Pulmonary artery endothelial cell (primary cell): ENCODE measurements at places on chromosomes 7 and 10. TPM values are rescaled to one million over a fixed set of nuclear protein-coding genes. Genes with fewer than 3 reads are reported as not detected.

DNA sequence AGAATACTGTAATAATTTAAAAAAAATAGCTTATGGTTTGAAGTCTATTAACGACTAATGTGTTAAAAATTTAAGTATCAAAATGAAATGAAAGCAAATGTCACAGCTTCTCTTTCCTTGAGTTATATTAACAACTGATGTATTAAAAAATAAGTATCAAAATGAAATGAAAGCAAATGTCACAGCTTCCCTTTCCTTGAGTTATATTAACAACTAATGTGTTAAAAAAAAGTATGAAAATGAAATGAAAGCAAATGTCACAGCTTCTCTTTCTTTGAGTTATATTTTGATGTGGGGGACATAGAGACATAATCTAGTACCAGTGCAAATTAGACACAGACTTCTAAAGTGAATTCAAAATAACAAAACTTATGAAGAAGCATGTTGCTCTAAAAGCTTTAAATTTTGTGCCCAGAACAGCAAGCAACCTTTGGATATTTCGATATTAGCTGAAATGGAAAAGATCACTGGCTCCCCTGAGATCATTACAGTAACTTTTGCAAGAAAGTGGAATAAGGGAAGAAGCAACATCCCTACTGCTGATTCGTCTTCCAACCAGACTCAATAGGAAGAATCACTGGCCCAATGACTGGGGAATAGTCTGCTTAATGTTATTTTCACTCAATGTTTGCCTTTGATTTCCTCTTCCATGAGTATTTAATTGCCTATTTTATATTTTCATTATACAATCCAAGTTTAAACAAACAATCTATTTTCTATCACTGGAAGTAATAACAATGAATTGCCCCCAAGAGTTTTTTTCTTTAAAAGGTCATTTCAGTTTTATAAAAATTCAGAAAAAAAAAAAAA, 8.0 kb downstream of the SKAP2 start:
- no peak for DNase-seq

GRCh38 chr10:26755443-26755903, 58.0 kb downstream of the PDSS1 start:
- no peak for DNase-seq

DNA sequence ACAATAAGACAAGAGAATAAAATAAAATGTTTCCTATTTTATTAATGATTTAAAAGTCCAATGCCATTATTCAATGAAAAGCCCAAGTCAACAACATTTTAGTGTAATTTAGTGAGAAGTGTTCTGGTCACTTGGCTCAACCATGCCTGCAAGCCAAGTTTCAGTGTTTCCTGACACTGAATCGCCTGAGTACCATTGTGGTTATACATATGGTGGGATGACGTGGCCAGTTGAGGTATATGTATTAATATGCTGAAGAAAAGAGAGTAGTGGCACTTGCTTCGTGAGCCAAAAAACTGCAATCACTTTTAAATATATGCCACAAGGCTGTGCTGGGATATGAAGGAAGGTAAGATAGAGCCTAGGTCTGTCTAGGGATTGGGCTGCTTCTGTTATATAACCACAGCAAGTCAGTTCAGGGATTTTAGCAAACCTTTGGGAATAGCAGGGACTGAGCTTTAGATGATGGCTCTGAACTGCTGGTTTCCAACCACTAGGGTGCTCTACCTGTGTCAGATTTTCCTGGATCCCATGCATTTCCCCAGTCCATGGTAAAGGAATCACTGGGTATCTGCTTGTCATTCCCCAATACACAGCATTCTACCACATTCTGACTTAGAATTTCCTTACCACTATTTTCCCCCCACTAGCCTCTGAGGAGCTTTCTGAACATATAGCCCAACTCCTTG, 214.0 kb upstream of the PRPS1L1 start:
- DNase-seq, result no peak

GRCh38 chr10:67622511-67622910, 73.5 kb downstream of the CTNNA3 start:
- DNase-seq, result no peak

DNA sequence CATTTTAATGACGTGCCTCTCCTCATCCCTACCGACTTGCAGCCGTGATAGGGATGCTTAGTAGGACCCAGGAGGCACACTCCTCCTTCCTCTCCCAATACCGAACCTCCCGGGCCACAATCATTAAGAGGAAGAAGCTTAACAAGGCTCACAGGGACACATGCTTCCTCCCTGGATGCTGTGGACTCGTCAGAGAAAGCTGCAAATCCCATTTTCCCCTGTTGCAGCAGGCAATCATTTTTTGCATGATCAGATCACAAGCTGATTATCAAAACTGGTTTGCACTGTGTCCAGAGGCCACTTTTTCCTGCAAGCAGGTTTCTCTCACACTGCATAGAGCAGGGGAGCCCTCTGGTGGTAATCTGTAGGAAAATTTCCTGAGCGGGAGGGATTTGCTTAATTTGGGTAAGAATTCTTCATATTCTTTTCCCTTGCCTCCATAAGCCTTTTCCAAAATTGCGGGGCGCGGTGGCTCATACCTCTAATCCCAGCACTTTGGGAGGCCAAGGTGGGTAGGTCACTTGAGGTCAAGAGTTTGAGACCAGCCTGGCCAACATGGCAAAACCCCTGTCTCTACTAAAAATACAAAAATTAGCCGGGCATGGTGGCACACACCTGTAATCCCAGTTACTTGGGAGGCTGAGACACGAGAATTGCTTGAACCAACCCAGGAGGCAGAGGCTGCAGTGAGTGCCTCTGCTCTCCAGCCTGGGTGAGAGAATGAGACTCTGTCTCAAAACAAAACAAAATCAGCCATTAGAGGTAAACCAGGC, 16.1 kb upstream of the LAMB4 start:
- DNase-seq, result peak; percentile 57

DNA sequence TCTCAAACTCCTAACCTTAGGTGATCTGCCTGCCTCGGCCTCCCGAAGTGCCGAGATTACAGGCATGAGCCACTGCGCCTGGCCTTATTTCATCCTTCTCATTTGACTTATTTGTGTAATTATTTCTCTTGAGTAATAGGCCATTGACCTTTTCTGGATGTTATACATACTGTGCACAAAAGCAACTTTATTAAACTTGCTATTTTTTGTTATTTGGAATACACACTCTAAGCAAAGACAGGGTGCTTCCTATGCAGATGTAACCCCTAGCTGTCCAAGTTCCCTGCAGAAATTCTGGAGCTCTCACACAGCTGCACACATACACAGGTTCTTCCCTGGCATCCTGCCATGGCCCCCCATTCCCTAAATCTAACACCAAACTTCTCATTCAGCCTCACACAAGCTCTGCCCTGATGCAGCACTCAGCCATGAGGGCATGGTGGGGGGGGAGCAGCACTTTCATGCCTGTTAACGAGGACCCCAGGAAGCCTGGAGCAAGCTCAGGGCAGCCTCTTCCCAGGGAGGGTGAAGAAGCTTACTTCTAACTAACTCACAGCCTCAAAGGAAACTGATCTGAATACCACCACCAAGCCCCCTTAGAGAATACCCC, 33.2 kb downstream of the SH3PXD2A start:
- DNase-seq, result no peak

GRCh38 chr10:31083765-31084184, 52.1 kb upstream of the ZNF438 start:
- no peak for DNase-seq

GRCh38 chr7:107446988-107447387, 22.9 kb upstream of the GPR22 start:
- no peak for DNase-seq

SPDYE6 gene
- not detected in 2 replicates for total RNA-seq

SNX13 gene
- total RNA-seq, result 26.6 and 29.1 TPM in 2 replicates
